ENCODE measurements at places on chromosomes 16 and 17.

DNA sequence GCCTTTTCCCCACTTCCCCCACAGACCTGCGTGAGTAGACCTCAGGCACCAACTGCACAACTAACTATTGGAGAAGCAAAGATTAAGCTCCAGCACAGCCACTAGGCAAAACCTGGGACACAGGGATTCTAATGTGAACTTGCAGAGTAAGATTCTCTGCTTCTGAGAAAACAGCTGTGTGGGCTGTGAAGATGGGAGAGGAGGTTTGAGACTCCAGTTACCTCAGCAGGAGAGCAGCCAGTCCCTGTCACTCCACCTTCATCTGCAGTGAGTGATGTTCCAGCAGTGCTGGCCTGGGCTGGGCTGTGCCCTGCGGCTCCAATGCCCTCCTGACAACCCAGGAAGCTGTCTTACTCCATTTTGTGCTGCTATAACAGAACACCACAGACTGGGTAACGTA is 18.0 kb upstream of the ABAT start:
- DNase-seq = no peak

GRCh38 chr16:81652798-81653505 is 126.1 kb upstream of the PLCG2 start:
- DNase-seq = no peak

DNA sequence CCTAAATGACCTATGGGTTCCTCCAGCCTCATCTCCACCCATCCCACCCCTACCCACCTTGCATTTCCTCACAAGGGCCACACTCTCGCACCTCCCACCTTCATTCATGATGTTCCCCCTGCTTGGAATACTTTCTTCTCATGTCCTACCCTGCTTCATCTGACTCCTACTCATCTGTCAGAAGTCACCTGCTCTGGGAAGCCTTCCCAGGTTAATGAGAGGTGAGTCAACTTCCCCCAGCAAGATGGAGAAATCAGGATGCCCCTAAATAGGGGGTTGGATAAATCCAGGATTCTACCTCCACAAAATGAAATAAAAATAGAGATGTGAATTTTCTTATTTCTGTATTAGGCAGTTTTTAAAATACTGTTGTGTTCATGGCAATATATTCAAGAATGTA is 51.0 kb upstream of the WSB1 start:
- DNase-seq = no peak

- DNase-seq = no peak
Measured at GRCh38 chr16:4879049-4879448, 31.8 kb downstream of the UBN1 start.

GRCh38 chr17:35900280-35900679 is 20.1 kb upstream of the CCL5 start:
- DNase-seq = no peak

DNA sequence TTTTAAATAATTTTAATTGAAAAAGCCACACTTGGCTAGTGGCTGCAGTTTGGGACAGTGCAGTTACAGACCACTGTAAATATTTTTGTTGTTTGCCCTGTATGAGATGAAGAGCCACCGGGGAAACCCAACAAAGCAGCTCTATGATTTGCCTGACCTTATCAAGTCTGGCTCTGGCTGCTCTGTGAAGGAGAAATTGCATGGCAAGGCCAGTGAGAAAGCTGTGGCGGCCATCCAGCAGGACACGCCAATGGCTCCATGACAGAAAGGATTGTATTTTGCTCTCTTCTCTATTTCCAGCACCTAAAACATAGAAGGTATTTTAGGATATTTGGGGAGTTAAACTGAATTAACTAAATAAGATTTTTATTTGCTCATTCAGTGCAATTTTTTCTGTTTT is 330.0 kb upstream of the DYNLRB2 start:
- no peak for DNase-seq

DNA sequence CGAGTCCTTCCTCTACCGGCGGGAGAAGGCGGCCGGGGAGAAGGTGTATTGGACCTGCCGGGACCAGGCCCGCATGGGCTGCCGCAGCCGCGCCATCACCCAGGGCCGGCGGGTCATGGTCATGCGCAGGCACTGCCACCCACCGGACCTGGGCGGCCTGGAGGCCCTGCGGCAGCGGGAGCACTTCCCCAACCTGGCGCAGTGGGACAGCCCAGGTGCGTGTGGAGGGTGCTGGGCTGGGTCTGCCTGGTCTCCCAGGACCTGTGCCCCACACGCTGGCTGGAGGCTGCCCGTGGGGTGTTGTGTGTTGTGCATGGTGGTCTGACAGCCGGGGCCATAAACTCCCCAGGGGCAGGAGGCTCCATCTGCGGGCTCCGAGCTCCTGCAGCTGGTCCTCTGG is 25.4 kb downstream of the FLYWCH1 start:
- no peak for DNase-seq

- DNase-seq = no peak
Measured at GRCh38 chr17:40312131-40312731, 3.3 kb downstream of the RARA start.

DNA sequence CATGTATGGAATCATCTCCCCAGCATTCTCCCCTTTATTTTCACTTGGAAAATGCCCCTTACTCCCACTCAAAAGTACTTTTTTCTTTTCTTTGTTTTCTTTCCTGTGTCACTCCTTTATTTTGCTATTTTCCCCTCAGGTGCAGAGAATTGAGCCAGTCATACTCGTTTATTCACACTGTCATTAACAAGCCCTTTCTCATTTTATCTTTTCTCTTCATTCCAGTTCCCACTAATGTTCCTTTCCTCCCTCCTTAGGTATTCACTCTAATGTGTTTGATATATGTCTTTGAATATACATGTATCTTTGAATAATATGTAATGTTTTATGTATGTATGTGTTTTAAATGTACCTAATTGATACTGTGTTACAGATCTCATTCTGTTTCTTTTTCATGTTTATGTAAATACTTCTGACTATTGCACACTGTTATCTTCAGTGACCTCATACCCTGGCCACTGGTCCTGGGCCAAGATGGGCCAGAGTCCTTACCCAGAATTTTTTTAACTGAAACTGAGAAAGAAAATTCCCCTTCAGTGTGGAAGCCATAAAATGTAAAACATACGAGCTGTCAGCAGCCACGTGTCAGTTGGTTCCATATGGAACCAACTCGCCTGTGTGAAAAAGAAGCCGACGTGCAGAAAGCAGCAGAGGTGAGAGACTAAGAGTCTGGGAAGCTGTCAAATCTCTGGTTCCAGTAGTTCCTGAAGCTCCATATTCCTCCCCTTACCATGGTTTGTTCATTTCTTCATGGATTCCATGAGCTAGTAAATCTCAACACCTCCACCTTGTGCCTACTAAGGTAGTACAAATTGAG is 5.8 kb downstream of the SRR start:
- DNase-seq = no peak

GRCh38 chr17:35875800-35876139 is 4.4 kb downstream of the CCL5 start:
- no peak for DNase-seq

- no peak for DNase-seq
Measured at GRCh38 chr17:44304651-44305050, 3.8 kb upstream of the RUNDC3A start.

GRCh38 chr16:12435730-12436129 is 368.0 kb downstream of the CPPED1 start:
- DNase-seq = no peak

GRCh38 chr17:42871647-42872046 is 20.6 kb downstream of the AOC3 start:
- no peak for DNase-seq

- DNase-seq = no peak
Measured at GRCh38 chr16:66293207-66293735, 73.2 kb upstream of the CDH5 start.

DNA sequence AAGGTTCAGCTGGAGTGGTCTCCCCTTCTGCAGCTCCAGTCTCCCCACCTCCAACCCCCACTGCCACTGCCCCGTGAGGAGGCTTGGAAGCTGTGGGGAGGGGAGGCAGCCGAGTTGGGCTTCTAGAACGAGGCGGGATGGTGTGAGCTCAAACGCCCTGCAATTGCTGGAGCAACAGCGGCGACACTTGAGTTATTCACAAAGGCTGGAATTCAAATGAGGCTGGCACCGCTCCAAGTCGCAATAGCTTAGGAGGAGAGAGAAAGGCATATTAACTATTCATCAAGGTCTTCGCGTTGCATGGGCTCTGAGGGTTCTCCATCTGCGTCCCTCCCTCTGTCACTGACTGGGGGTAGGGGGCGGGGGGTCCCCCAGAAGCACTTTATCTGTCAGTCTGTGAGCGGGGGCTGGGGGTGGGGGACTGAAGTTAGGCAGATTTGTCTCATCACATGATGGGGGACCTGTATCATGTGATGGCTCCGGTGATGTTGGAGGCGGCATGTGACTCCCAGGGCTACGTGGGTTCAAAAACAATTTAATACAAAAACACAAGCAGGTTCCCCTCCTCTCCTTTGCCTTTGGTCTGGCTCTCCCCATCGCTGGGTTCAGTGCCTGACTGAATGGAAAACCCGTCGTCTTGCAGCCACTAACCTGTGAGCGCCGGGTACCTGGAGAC is 70.5 kb downstream of the RBBP6 start:
- DNase-seq = no peak

GRCh38 chr17:68195667-68196393 is 52.0 kb upstream of the AMZ2 start:
- peak; percentile 26 for DNase-seq

DNA sequence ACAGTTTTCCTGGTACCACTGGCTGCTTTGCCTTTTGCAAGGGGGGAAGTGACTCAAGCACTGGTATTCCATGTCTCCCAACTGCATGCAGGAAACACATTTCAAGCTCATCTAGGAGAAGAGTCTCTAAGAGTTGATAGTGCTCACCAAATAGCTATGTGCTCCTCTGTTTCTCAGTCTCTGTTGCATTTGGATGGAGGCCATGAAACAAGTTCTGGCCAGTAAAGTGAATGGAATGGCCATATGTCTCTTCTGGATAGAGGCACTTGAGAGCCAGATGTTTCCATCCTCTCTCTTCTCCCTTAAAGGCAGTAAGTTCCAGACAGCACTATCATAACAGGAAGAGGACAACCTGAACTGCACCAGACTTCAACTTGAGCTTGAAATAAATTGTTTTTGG is 60.6 kb downstream of the C16orf82 start:
- no peak for DNase-seq

- DNase-seq = no peak
Measured at GRCh38 chr16:47861999-47862398, 293.8 kb downstream of the ABCC12 start.

- DNase-seq = no peak
Measured at GRCh38 chr16:25224731-25225319, 8.1 kb downstream of the AQP8 start.

GRCh38 chr17:28948873-28949184 is 2.5 kb downstream of the PHF12 start:
- no peak for DNase-seq

DNA sequence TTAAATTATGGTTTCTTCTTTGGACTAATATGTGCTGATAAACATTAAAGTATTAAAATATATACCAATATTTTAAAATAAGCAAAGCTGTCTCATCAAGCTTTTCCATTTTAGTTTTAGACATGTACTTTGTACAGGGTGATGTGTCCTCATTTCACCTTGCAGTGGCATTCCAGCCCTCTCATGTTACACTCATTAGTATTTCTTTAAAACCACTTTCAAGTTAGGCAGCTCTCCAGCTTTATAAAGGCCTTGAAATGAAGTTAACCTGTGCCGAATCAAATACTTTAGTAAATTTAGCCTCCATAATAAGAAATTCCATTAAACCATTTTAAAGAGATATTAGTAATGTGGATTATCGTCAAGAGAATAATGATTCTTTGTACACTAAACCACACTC is 107.6 kb upstream of the HLF start:
- no peak for DNase-seq

GRCh38 chr17:70661342-70662222 is 492.2 kb downstream of the KCNJ2 start:
- DNase-seq = no peak

GRCh38 chr16:70736465-70737376 is 50.9 kb upstream of the MTSS2 start:
- no peak for DNase-seq

DNA sequence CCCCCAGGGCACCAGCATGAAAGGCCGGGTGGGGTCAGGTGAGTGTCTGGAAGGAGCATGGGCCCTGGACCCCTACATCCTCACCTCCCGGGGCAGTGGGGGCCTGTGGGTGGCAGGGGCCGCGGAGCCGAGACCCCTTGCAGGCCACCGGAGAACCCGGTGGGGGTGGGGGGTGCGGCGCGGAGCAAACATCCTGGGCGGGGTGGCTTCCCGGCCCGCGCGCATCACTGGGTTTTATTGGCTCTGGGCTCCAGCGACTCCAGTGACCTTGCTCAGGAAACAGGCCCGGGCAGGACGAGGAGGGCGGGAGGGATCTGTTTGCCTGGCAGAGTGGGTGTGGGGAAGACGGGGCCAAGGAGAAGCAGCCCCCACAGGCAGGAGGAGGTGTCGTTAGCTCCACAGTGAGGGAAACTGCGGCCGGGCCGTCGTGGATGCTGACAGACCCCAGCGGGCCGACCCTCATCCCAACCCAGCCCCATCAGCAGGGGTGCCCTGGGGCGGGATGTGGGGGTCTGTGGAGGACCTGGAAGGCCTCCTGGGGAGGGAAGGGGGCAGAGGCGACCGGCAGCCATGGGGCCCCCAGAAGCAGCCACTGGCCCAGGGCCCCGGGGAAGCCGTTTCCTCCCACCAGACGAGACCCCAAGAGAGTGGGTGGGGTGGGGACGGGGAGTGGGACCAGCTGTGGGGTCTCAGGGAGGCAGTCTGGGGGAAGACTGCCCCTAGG is 10.6 kb downstream of the SSTR5 start:
- DNase-seq = no peak

DNA sequence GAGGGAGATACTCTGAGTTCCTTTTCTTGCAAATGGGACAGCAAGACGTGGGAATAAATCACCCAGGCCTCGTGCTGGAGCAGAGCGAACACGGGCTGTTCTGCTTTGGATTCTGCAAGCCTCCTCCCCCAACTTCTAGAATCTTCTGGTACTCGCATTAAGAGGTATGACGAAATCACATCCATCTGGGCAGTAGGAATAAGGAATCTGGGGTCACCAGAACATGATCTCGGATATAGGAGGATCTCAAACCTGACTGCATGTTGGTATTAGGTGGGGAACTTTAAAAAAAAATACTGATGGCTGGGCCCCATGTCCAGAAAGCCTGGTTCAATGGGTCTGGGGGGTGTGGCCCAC is 49.8 kb upstream of the USP7 start:
- DNase-seq = no peak

- DNase-seq = no peak
Measured at GRCh38 chr17:17507465-17508011, 11.3 kb upstream of the RASD1 start.

- no peak for DNase-seq
Measured at GRCh38 chr17:9932491-9932890, 27.4 kb upstream of the RCVRN start.

DNA sequence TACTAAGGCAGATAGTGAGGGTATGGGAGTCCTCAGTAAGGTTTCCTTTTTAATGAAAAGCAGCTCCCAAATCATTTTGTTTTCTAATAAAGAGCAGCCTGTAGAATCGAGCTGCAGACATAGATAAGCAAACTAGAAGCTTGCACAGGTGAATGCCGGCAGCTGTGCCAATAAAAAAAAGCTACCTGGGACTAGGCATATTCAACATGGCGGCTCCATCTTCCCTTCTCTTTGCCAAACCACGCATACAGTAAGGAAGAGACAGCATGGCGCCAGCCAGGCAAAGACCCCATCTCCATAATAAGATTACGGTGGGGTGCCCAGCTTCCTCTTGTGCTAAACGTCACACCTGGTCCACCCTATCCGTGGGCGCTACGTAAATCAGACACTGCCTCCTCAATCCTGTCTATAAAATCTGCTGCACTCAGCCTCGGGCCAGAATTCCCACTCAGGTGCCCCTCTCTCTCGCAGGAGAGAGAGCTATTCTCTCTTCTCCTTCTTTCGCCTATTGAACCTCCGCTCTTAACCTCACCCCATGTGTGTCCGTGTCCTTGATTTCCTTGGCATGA is 92.7 kb upstream of the FA2H start:
- DNase-seq = no peak

- DNase-seq = no peak
Measured at GRCh38 chr17:40778461-40778860, 3.9 kb downstream of the KRT27 start.

All from activated naive CD4-positive, alpha-beta T cell treated with Interleukin-2 at 50 U/mL for 16 hours (primary cell).